Stimulated activated CD4-positive, alpha-beta T cell treated with anti-CD3 and anti-CD28 coated beads, Interleukin-4, amount 100 ng/mL, for 4 hours (primary cell): ENCODE measurements at places on chromosomes 2 and 18.

GRCh38 chr2:61557381-61557780 lies 19.2 kb upstream of the XPO1 start:
- no peak for DNase-seq

GRCh38 chr2:39490586-39490985 lies 53.5 kb upstream of the MAP4K3 start:
- DNase-seq = no peak

DNA sequence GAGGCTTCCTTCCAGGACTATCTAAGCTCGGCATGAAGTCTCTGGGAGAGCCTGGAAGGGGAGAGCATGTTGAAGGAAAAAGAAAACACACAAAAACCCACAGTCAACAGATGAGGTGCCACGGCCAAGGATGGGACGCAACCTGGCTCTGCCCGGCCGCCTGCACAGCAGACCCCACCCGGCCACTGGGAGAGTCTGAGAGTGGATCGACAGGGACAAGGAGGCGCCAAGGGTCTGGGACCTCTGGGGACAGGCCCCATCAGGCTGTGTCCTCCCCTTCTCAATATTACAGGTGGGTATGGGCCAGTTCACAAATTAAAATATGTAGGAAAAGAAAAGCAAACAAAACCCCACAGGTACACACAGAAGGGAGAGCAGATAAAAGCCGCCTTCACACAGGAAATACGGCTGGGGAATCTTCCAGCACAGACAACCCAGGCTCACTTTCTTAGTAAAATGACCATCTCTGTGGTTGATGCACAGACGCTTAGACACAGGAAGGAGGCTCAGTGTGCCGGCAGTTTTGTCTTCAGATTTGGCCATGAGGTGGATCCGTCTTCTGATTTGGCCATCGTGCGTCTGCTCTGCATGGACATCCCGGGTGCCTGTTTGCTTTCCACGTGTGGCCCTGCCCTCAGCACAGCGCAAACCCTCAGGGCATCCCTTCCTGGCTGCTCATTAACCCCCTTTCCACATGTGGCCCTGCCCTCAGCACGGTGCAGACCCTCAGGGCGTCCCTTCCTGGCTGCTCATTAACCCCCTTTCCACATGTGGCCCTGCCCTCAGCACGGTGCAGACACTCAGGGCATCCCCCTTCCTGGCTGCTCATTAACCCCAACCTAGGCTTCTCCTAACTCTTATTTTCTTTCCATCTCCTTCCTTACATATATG lies 138.4 kb downstream of the EIPR1 start:
- DNase-seq = no peak

DNA sequence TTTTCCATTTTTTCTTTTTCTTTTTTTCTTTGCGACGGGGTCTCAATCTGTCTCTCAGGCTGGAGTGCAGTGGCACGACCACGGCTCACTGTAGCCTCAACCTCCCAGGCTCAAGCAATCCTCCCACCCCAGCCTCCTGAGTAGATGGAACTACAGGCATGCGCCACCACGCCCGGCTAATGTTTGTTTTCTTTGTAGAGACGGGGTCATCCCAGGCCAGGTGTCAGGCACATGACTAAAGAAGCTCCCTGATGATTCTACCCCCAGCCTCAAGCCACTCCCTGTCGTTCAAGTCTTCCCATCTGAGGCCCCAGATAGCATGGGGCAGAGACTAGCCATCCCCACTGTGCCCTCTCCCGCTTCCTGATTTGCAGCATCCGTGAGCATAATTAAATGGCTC lies 9.8 kb upstream of the FZD5 start:
- no peak for DNase-seq

GRCh38 chr2:58971511-58972360 lies 730.6 kb upstream of the FANCL start:
- DNase-seq = no peak

DNA sequence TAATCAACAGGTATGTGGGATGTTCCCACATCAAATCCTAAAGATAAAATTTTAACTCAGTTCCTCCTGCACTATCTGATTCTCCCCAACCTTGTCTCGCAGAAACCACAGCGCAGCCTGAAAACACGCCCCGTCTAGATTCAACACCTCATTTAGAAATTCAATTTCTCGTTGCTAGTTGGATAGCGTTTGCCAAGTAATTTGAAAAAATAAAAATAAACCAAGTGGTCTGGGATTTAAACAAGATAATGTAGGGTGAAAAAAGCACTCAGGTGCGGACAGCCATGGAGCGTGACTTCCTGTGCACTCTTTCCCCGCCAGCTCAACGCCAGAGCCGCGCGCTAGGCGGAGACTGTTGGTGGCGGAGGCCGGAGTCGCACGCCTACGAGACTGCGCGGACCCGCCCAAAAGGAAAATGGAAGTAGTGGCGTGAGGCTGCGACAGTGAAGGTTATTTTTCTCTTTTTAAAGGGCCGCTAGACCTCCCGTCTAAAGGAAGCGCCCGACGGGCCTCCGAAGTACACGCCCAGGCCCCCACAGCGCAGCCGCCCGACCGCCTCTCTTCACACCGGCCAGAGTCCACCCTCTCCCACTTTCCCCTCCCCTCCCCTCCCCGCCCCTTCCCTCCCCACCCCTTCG lies 615 bp upstream of the CCNT2 start:
- no peak for DNase-seq

DNA sequence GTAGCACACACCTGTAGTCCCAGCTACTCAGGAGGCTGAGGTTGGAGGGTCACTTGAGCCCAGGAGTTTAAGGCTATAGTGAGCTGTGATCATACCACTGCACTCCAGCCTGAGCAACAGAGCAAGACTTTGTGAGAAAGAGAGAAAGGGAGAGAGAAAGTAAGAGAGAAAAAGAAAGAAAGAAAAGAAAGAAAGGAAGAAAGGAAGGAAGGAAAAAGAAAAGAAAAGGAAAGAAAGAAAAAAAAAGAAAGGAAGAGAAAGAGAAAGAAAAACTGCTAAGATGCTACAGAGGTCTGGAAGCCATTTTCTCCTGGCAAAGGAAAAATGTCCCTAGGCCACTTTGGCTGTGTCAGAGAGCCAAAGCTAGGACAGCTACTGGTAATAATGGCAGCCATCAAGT lies 30.6 kb downstream of the DRC1 start:
- DNase-seq = no peak

GRCh38 chr2:217335341-217335966 lies 475.6 kb upstream of the TNP1 start:
- DNase-seq = no peak

GRCh38 chr2:240341064-240341463 lies 94.4 kb upstream of the GPC1 start:
- DNase-seq = no peak

DNA sequence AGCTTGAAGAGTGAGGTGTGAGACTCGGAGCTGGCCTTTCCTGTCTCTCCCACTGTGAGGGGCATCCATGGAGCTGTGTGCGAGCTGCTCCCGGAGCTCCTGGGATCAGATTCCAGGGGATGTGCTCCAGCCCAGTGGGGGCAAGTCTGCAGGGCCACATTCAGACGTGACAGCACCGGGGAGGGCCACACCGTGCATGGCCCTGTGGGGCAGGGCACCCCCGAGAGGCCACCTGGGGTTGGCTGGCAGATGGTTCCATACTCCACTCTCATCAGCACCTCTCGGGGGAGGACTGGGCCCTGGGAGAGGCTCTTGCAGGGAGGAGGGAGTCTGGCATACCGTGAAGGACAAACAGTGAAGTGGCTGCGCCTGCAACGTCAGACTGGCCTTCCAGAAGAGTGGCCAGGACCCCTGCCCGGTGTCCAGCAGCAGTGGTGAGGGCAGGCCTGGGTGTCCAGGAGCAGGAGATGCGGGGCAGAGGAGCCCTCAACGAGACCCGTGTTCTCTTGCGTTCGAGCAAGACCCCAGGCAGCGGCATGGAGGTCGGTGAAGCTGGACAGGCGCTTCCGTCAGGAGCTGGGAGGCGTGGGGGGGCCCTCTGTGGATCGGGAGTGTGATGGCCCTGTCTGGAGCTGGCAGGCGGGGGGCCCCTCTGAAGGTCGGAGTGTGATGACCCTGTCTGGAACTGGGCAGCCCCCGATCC lies 84.3 kb downstream of the ASB1 start:
- DNase-seq = no peak

GRCh38 chr2:10717628-10718027 lies 3.8 kb upstream of the ATP6V1C2 start:
- DNase-seq = no peak

- no peak for DNase-seq
Observed at GRCh38 chr2:102672107-102672776, 52.9 kb downstream of the SLC9A2 start.

DNA sequence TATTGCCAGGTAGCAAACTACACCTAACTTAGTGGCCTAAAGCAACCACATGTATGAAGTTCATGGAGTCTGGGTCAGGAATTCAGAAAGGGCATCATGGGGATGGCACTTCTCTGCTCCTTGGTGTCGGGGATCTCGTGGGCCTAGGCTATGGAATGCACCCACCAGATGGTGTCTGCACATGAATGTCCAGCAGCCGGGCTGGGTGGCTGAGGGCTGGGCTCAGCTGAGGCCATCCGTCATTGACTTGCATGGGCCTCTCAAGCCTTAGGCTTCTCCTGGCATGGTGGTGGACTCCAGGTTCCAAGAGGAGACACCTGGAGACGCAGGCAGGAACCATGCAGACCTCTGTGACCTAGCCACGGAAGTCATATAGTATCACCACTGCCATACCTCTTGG lies 26.0 kb upstream of the RPL31 start:
- DNase-seq = no peak

DNA sequence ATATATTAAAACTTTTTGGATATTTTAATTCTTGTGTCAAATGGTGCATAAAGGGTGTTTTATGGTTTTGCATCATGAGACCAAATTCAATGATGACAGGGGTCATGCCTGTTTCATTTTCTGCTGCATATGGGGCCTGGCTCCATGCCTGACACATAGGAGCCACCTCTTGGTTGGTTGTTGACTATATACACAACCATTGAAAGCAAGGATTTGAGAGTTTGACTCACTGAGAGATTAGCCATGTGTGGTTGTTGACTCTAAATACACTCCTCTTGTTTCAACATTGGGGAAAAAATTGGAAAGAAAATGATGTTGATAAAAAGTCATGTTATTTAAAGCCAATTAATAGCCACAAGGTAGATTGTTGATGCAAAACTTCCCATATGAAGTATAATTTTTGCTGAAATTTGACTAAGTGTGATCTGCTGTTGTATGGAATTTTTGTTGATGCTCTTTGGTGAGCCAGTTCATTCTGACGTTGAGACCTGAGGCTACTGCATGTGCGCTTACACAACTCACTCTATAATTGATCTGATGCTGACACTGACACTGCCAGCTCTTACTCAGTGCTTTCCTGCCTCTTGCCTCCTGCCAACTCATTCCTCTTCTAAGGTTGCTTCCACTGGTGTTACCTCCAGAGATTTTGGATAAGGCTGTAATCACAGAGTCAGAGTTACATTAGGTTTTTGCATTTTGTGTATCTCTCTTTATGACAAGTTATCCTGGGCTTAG lies 446.2 kb upstream of the SLC14A2 start:
- DNase-seq = no peak

- no peak for DNase-seq
Observed at GRCh38 chr2:43071599-43072550, 154.5 kb downstream of the ZFP36L2 start.

DNA sequence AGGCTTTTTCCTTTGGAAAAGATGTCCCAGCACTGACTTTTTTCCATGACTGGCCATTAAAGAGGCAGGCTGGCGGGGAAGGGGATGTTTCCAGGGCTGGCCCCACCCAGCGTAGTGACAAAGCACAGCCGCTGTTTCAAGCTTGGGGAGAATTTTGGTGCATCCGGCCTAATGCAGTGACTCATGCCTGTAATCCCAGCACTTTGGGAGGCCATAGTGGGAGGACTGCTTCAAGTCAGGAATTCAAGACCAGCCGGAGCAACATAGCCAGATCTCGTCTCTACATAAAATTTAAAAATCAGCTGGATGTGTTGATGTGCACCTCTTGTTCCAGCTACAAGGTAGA lies 78.0 kb upstream of the SH3BP4 start:
- no peak for DNase-seq

DNA sequence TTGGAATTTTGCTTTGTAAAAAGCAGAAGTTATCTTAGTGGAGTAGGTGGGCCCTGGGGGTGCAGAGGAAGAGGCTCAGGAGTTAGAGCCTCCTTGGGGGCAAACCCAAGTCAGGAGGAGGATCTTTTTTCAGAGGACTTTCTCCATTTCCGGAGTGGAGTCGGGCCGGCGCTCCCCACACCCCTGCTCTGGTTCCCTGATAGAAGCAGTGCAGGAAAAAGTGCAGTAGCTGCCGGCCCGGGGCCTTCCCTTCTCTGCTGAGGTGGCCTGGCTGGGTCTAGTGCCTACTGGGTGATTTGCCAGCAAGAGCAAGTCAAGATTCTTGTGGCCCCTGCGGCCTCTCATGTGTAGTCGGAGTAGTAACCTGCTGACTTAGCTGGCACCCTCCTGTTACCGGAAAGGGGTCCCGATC lies 124.2 kb upstream of the HS6ST1 start:
- DNase-seq = no peak

DNA sequence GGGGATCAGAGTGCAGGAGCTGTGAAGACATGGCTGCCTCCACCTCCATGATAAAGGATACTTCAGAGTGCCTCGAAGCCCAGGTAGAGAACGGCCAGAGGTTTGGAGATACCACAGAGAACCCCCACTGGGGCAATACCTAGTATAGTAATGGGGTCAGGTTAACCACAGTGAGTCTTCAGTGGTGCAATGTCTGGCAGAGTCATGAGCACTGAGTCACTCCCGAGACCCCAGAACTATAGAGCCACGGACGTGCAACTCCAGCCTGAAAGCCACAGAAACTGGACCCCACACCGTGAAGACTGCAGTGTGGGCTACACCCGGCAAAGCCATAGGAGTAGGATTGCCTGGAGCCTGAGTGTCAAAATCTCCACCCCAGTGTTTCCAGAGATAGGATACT lies 746.6 kb downstream of the CBLN2 start:
- DNase-seq = no peak

- DNase-seq = no peak
Observed at GRCh38 chr18:56157541-56157940, 480.9 kb downstream of the TXNL1 start.

- no peak for DNase-seq
Observed at GRCh38 chr2:204453730-204454167, 91.5 kb upstream of the PARD3B start.

GRCh38 chr18:21433436-21433835 lies 167.1 kb downstream of the ESCO1 start:
- no peak for DNase-seq

DNA sequence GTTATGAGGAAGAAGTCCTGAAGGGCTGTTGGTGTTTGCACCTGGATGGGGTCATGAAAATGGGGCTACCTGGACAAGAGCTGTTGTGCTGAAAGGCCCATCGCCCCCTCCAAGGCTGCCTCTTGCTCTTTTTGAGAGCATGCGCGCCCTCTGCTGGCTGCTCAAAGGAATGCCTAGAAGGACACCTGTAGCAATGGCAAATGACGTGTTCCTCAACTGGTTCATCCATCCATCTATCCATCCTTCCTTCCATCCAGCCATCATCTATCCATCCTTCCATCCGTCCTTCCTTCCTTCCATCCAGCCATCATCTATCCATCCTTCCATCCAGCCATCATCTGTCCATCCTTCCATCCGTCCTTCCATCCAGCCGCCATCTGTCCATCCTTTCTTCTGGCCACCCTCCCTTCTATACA lies 17.2 kb upstream of the RPL31 start:
- DNase-seq = peak; percentile 77
